ENCODE measurements at places on chromosomes 6 and 20.

- DNase-seq = no peak
These were observed 54.5 kb downstream of the TRMT11 start for GRCh38 chr6:126040826-126041225.

- no peak for DNase-seq
These were observed 47.6 kb upstream of the MYL9 start for GRCh38 chr20:36493801-36494114.

DNA sequence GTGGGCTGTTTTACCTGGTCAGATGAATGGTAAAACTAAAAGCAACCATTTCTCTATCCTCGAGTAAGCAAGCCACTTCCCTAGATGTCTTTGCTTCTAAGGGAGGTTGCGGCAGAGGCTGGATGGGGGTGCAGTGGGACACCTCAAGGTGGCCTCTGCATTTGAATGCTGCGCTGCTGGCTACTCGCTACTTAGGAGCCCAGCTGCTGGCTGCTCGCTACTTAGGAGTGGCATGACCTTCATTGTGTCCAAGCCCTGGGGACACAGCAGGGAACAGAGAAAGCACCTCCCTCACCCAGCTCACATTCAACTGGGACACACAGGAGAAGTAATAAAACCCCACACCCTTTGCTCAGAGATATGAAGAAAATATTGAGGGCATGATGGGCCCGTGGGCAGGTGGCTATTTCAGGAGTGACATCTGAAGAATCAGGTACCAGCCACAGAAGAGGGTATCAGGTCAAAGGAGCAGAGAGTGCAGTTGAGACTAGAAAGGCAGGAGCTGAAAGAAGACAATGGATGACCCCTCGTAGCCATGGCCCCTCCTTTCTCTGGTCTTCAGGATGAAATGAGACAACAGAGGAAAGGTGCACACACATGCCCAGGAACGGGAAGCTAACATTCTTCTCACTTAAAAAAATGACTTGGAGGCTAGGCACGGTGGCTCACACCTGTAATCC, 149.4 kb downstream of the ZMYND8 start:
- DNase-seq = no peak

DNA sequence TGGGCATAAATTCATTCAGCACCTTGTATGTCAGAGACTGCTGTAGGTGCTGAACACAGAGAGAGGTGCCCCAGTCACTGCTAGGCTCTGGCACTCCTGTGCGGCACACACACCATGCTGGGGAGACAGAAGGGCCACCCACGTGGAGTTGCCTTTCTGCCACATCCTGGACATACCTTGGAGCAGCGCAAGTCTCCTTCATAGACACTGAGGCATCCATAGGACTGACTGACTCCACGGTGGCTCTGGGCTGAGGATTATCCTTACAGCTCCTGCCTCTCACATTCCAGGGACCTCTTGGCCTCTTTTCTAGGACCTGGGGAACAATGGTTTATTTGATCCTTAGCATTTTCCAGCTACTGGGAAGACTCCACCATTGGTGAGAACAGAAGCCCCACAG, 26.0 kb upstream of the SLC22A23 start:
- no peak for DNase-seq

GRCh38 chr6:144895313-144896278, 610.5 kb downstream of the UTRN start:
- peak; percentile 21 for DNase-seq

- no peak for DNase-seq
These were observed 334.5 kb upstream of the NT5E start for GRCh38 chr6:85115376-85115775.

GRCh38 chr6:101490857-101491256, 97.3 kb downstream of the GRIK2 start:
- no peak for DNase-seq

- no peak for DNase-seq
These were observed 129.3 kb upstream of the MLN start for GRCh38 chr6:33933101-33933500.

GRCh38 chr20:37226889-37227288, 34.7 kb downstream of the GHRH start:
- DNase-seq = no peak

GRCh38 chr20:57953638-57954037, 243.8 kb upstream of the PMEPA1 start:
- peak; percentile 44 for DNase-seq

DNA sequence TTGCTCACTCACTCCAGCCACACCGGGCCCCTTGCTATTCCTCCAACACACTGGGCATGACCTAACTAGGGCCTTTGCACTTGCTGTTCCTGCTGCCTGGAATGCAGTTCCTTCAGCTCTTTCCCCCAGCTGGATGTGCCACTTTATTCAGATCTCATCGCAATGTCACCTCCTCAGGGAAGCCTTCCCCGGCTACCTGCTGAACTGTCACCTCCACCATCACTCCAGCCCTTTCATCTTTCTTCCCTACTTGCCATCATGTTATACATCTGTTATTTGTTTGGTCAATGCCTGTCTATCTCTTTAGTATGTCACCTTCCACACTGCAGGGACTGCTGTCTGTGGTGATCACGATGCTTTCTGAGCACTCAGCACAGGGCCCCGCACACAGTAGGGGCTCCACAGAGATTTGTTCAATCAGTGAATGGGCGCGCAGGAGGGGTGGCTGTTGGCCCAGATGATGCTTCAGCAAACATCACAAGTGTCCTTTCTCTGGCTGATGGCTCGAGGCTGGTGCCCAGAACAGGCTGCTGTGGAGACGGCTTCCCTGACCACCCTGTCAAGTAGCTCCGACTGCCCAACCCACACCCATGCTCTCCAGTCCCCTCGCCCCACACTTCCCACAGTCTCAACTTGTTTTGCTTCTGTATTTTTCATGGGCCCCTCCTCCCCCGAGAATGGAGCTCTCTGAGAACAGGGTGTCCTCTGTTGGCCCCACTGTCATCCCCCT, 31.8 kb downstream of the CEBPB start:
- DNase-seq = no peak

- DNase-seq = no peak
These were observed 136.2 kb upstream of the GLP1R start for GRCh38 chr6:38912378-38912777.

- DNase-seq = peak; percentile 80
These were observed 15.9 kb upstream of the PEDS1 start for GRCh38 chr20:50169329-50169823.

Data from NCI-H2227 treated with DMSO at 0.1 percent for 48 hours (cell line).